ENCODE measurements at places on chromosomes 3 and 15.

GRCh38 chr15:77144026-77144425 lies 73.1 kb upstream of the TSPAN3 start:
- H3K27me3 ChIP-seq = no peaks in the 10 kb centered on the region
- H3K4me1 ChIP-seq = peaks cover 6% of the 10 kb centered on the region
- H3K27ac ChIP-seq = peak overlapping the region; percentile 40
- DNase-seq = no peak
- H3K36me3 ChIP-seq = peaks cover 31% of the 10 kb centered on the region

GRCh38 chr15:60215225-60215963 lies 182.4 kb downstream of the ANXA2 start:
- H3K36me3 ChIP-seq = no peaks in the 10 kb centered on the region
- no peak for DNase-seq
- H3K4me3 ChIP-seq = no peak overlapping the region
- no peaks in the 10 kb centered on the region for H3K4me1 ChIP-seq
- no peak overlapping the region for H3K27ac ChIP-seq
- peaks cover 3% of the 10 kb centered on the region for H3K27me3 ChIP-seq

DNA sequence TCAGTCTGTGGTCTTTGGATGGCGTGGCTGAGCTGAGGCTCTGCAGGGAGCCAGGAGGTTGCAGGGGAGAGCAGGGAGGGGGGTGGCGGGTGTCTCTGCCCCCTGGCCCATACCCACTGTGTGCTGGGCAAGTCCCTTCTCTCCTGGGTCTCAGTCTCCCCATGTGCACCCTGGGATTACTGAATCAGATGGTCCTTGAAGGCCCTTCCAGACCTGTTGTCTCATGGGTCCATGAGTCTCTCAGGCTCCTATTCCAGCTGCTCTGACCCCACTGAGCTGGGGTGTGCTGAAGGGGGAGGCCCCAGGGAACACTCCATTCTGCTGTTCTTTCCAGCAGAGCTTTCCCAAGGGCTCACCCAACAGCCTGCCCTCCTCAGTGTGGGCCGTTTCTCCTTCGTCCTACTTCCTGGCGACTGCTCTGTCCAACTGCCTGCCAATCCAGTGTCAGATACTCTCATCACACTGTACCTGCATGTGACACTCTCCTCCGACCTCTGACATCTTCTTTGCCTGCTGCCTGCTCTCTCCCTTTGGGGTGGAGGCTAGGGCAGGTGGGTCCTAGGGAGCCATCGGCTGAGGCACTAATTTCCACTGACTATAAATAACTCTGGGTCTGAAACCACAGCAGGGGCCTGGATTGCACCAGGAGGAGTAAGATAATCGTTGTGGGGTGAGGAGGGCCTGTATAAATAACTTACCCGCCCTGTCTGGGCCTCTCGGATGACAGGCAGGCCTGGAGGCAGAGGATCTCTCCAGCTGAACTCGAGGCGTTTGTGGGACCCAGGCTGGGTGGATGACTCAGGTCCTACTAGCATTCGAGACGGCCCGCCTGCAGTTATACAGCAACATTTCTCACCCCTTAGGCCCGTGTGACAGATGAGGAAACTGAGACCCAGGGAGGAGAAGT lies 67.1 kb downstream of the ATP2B2 start:
- peak; percentile 29 for DNase-seq
- H3K27ac ChIP-seq = peak overlapping the region; percentile 63
- H3K4me1 ChIP-seq = peaks cover 40% of the 10 kb centered on the region

GRCh38 chr3:29156086-29156715 lies 124.7 kb upstream of the RBMS3 start:
- no peak overlapping the region for H3K4me3 ChIP-seq
- H3K4me1 ChIP-seq = peaks cover 14% of the 10 kb centered on the region
- no peaks in the 10 kb centered on the region for H3K36me3 ChIP-seq
- DNase-seq = no peak
- no peak overlapping the region for H3K27ac ChIP-seq

DNA sequence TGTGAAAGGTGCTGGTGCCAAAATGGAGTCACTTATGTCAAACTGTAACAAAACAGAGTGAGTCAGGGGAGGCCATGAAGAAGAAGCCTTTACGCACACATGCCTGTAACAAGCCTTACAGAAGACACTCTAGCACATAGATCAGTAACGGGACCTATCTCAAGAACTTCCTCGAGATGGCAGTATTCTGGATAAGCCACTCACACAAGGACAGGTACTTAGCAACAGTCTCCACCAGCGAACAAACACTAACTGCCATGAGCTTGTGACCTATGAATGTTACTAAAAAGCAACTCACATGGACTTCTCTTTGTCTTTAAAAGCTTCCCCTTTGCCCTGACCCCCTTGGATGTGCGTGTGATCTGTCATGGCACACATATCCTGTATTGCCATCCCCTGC lies 235.1 kb downstream of the CD47 start:
- no peaks in the 10 kb centered on the region for H3K4me1 ChIP-seq
- H3K36me3 ChIP-seq = no peaks in the 10 kb centered on the region
- H3K27ac ChIP-seq = no peak overlapping the region
- H3K27me3 ChIP-seq = peaks cover 7% of the 10 kb centered on the region
- DNase-seq = no peak

- H3K4me3 ChIP-seq = no peak overlapping the region
- no peak overlapping the region for H3K27ac ChIP-seq
- H3K4me1 ChIP-seq = no peaks in the 10 kb centered on the region
These were observed 540.8 kb downstream of the FGF12 start for GRCh38 chr3:192186498-192186897.

DNA sequence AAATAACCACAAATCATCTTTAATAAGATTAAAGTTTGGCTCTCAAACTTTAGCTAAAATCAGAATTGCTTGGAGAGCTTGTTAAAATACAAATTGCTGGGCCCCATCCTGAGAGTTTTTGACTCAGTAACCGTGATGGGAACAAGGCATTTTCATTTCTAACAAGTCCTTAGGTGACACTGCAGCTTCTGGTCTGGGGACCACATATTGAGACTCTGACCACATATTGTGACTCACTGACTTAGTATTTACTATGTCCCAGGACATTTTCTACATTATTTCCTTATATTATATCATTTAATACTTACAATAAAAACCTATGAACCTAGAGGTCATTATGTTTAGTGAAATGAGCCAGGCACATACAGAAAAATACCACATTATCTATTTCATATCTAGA lies 164.5 kb downstream of the ZMAT3 start:
- no peaks in the 10 kb centered on the region for H3K36me3 ChIP-seq
- no peak for DNase-seq
- H3K4me3 ChIP-seq = no peak overlapping the region
- H3K27me3 ChIP-seq = no peaks in the 10 kb centered on the region
- H3K27ac ChIP-seq = no peak overlapping the region

DNA sequence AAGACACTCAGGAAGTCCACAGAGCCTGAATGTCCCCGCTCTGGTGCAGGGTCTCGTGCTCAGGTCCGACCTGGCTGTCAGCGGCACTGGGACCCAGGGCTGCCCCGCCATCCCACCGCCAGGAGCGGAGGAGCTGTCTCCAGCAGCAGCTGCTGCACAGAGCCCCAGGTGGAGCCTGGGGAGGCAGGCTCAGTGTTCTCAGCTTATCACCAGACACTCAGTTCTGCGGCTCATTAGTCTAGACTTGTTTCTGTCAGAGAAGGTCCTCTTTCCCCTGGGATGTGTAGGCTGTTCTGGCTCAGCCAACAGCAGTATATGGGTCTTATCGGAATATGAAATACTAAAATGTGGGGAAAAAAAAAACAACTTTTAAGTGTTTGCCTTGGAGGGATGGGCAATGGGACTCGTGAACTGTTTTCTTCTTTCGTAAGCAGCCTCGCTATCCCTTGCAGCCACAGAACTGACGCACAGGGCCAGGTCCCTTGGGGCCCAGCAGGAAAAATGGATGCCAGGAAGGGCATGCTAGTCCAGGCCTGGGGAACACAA lies 75.9 kb downstream of the KLF13 start:
- H3K4me3 ChIP-seq = no peak overlapping the region
- H3K27me3 ChIP-seq = no peaks in the 10 kb centered on the region
- H3K27ac ChIP-seq = no peak overlapping the region
- H3K4me1 ChIP-seq = peaks cover 62% of the 10 kb centered on the region
- no peak for DNase-seq

- H3K36me3 ChIP-seq = no peaks in the 10 kb centered on the region
- H3K4me1 ChIP-seq = no peaks in the 10 kb centered on the region
- no peak overlapping the region for H3K4me3 ChIP-seq
These were observed 226.2 kb upstream of the IGF1R start for GRCh38 chr15:98422130-98422478.

- no peaks in the 10 kb centered on the region for H3K27me3 ChIP-seq
- DNase-seq = no peak
- no peak overlapping the region for H3K4me3 ChIP-seq
- H3K4me1 ChIP-seq = no peaks in the 10 kb centered on the region
These were observed 189.3 kb downstream of the EDEM1 start for GRCh38 chr3:5376761-5377160.

- peak overlapping the region; percentile 21 for H3K4me3 ChIP-seq
- H3K27ac ChIP-seq = peak overlapping the region; percentile 82
- H3K36me3 ChIP-seq = peaks cover 9% of the 10 kb centered on the region
- DNase-seq = no peak
- H3K27me3 ChIP-seq = no peaks in the 10 kb centered on the region
These were observed 12.4 kb downstream of the RTF1 start for GRCh38 chr15:41429003-41429890.

GRCh38 chr15:48119277-48119676 lies 1.5 kb upstream of the SLC24A5 start:
- H3K27ac ChIP-seq = no peak overlapping the region
- no peak overlapping the region for H3K4me3 ChIP-seq
- no peaks in the 10 kb centered on the region for H3K36me3 ChIP-seq
- no peak for DNase-seq
- peaks cover 6% of the 10 kb centered on the region for H3K27me3 ChIP-seq
- H3K4me1 ChIP-seq = no peaks in the 10 kb centered on the region

GRCh38 chr3:38022896-38023709 lies 6.3 kb downstream of the PLCD1 start:
- H3K27me3 ChIP-seq = peaks cover 4% of the 10 kb centered on the region
- no peak overlapping the region for H3K27ac ChIP-seq
- DNase-seq = no peak
- H3K36me3 ChIP-seq = no peaks in the 10 kb centered on the region

DNA sequence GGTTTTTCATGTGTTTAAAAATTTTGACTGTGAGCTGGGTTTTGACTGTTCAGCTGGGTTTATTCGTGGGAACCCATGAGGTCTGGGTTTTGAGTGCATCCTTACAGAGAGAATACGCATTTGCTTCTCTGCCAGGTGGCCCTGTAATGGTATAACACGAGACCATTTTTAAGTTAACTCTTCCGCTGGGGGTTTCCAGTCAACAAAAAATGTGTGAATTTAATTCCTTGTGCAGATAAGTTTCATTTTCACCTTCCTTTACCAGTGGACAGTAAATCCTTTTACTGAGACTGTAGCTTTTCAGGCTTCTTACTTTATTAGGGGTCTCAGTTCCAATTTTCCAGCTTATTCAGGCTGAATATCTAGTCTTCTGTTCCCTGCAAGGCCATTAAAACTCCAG lies 149.6 kb downstream of the OPA1 start:
- no peak overlapping the region for H3K4me3 ChIP-seq
- no peak overlapping the region for H3K27ac ChIP-seq
- H3K27me3 ChIP-seq = peaks cover 6% of the 10 kb centered on the region
- H3K36me3 ChIP-seq = no peaks in the 10 kb centered on the region
- DNase-seq = no peak
- H3K4me1 ChIP-seq = peaks cover 7% of the 10 kb centered on the region

DNA sequence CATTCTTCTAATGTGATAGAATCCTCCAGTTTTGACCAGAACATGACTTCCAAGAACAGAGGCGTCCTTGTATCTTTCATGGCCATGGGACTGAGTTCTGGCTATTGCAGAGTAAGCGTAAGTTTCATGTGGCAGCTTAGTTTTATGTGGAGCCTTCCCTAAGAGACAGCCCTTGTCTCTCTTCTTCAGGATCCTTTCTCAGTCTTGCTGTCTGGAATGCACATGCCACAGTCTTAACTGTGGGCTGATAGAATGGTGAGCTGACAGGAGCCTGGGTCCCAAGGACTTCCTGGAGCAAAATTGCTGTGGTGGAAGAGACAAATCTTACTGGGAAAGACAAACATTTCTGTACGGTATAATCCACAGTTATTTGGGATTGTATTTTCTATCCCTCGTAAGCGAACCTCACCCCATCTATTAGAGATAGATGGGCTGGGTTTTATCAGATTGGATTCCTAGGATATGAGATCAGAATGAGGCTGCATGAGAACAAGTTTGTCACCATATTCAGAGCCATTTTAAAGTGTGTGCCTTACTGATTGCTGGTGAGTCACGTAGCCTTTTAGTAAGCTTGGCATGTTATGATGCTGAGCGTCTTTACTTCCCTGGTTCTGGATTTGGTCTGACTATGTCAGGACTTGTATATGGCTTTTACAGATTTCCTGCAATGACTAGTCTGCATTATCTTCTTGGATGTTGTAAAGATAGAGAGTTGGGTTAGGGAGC lies 32.8 kb downstream of the CDIN1 start:
- H3K36me3 ChIP-seq = peaks cover 4% of the 10 kb centered on the region
- no peak overlapping the region for H3K4me3 ChIP-seq
- no peaks in the 10 kb centered on the region for H3K4me1 ChIP-seq
- no peaks in the 10 kb centered on the region for H3K27me3 ChIP-seq

DNA sequence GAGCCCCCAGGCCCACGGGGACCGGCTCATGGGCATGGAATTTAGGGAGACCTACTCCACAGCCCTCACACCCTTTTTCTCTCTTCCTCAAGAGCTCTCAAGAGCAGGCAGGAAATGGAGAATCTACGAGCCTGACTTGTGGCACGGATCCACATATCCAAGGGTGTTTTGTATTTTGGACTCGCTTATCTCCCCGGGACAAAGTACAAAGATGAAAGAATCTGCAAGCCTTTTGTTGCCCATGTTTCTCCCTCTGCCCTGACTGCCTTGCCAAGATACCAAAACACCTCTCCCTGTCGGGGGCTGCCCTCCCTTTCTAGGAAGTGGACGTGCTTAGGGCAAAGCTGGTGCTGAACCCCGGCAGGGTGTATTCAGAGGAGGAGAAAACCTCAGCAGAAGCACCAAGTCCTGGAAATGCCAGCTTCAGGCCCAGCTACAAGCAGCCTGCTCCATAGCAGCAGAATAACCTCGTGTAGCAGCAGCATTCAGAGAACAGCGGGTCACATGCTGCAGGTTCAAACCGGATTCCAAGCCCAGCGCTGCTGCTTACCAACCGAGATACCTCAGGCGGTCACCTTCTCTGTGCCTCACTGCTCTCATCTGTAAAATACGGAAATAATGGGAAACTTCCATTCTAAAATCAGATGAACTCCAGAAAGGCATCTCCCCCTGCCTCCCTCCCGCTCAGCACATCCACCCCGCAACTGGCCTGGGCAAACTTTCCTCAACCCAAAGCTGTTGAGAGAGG lies 35.2 kb downstream of the DNASE1L3 start:
- no peak overlapping the region for H3K4me3 ChIP-seq
- DNase-seq = no peak
- H3K4me1 ChIP-seq = peaks cover 27% of the 10 kb centered on the region
- no peaks in the 10 kb centered on the region for H3K36me3 ChIP-seq
- H3K27ac ChIP-seq = no peak overlapping the region

DNA sequence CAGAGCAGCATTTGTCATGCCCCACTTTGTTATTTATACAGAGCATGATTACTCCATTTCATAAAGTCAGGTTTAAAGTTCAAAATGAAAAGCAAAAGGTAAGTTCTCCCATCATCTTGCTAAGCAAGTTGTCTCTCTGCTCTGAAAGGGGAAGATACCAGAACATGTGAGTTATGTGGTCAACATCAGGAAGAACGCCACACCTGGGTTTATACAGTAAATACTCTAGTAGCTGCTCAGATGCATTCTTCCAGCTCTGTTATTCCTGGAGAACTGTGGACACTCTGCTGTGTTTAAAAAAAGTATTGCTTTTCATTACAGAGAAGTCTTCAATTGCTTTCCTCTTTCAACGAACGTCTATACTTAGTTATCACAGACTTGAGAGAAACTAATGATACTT lies 145.7 kb downstream of the PLCL2 start:
- peaks cover 4% of the 10 kb centered on the region for H3K36me3 ChIP-seq
- no peak overlapping the region for H3K27ac ChIP-seq
- no peak for DNase-seq
- H3K4me1 ChIP-seq = peaks cover 84% of the 10 kb centered on the region
- H3K4me3 ChIP-seq = no peak overlapping the region
